ENCODE measurements at places on chromosomes 4 and X.

- no peak for DNase-seq
Measured at GRCh38 chrX:134020910-134021309, 35.5 kb upstream of the GPC3 start.

GRCh38 chrX:71637848-71638247 lies 19.5 kb upstream of the CXCR3 start:
- DNase-seq: no peak

- no peak for DNase-seq
Measured at GRCh38 chrX:39721566-39722279, 376.0 kb downstream of the BCOR start.

- DNase-seq: no peak
Measured at GRCh38 chrX:134544135-134544512, 84.2 kb downstream of the HPRT1 start.

- no peak for DNase-seq
Measured at GRCh38 chrX:110743679-110744340, 51.8 kb downstream of the CHRDL1 start.

DNA sequence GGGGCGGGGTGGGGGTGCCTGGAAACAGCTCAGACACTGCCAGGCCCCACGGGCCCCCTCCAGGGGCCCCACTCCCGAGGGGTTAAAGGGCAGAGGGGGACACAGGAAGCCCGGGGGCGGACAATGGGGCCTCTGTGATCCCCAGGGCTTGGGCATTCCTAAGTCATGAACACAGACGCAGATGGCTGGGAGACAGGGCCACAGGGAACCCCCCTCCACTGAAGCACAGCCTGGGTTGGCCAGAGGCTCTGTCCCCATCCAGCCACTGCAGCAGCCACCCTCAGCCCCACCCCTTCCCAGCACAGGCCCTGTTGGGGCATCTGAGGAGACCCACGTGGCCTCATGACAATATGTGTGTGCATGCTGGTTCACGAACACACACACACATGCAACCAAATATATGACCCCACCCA lies 3.9 kb downstream of the L1CAM start:
- peak; percentile 41 for DNase-seq

DNA sequence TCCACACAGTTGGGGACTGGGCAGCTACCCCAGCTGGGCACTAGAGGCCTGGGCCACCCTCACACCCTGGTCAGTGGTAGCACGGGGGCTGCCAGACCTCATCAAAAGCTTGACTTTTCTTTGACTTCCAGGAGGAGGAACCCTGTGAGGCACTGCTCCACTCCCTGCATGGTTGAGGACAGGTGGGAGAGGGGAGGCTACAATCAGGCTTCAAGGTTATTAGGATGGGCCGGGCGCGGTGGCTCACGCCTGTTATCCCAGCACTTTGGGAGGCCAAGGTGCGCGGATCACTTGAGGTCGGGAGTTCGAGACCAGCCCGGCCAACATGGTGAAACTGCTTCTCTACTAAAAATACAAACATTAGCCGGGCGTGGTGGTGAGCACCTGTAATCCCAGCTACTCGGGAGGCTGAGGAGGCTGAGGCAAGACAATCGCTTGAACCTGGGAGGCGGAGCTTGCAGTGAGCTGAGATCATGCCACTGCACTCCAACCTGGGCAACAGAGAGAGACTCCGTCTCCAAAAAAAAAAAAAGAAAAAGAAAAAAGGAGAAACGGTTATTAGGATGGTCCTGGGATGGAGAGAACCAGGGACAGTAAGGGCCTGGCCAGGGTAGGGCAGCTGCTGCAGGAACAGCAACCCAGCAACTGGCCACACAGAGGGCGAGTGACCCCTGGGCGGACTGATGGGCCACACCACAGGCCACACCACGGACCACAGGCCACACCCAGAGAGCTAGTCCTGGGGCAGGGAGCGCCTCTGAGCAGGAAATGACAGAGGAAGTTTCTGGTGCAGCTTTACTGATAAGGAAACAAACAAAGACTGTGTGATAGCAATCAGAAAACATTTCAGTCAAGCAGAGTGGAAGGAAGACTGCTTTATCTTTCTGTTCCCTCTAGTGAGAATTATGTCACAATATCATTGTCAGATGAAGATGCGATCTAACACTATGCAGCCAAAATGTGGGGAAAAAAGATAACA lies 20.5 kb upstream of the OPN1LW start:
- no peak for DNase-seq

DNA sequence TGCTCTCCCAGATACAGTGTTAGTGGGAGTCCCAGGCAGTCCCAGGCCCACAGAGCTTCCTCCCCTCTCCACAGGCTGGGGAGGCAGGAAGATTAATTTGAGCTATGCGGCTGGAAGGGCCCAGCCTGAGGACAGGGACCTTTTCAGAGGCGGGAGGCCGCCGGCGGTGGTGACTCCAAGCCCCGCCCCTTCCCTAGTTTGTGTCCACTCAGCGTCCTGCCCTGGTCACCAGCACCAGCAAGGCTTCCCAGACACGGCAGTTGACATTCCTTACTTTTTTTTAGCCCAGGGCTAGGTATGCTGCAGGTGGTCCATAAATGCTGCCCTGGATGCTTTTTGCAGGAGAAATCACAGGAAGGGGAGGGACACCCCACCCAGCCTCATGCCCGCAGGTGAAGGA lies 67.7 kb upstream of the LRPAP1 start:
- no peak for DNase-seq

DNA sequence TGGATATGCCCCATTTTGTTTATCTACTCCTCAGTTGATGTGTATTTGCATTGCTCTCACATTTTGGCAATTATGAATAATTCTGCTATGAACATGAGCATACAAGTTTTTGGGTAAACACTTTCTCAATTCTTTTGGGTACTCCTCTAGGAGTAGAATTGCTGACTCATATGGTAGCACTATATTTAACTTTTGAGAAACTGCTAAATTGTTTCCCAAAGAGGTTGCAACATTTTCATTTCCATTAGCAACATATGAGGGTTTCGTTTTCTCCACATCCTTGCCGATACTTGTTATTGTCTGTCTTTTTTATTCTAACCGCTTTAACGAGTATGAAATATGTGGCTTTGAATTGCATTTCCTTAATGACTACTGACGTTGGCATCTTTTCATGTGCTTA lies 185.4 kb downstream of the TSPAN5 start:
- DNase-seq: no peak

DNA sequence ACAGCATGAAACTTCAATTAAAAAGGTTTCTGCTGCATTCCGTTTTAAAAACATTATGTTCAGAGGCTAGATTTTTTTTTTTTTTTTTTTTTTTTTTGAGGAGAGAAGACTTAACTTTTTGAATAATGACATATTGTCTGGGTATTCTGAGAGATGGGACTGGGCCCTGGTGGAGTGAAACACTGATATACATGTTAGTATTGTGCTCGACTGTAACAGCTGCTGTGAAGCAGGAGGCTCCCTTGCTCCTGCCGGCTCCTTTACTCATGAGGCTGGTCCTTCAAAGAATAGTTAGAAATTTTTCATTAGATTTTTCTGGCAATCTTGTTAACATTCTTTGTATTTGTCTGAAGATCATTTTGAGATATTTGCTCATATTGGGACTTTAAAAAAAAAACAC lies 73.3 kb downstream of the TMEM131L start:
- DNase-seq: no peak

GRCh38 chrX:16828124-16828908 lies 41.8 kb downstream of the RBBP7 start:
- no peak for DNase-seq

- no peak for DNase-seq
Measured at GRCh38 chr4:181579486-181579885, 663.7 kb upstream of the TENM3 start.

GRCh38 chrX:155115174-155115819 lies 44.0 kb downstream of the BRCC3 start:
- no peak for DNase-seq

DNA sequence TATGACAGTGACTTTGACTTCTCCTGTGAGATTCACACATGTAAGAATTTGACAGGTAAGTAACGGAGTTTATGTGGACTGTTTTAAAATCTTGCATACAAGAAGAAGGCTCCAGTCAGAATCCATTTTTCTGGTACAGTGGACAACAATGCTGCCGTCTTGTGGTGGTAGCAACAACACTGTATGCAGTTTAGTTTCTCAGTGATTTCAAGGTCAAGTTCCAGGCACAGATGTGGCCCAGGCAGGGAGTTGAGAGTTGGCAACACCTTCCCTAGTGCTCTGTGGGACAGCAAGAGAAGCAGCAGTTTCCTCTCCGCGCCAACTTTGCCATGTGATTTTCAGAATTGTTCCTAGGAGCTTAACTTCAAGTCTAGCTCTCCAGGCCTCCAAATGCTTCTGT lies 56.0 kb upstream of the STPG2 start:
- no peak for DNase-seq

GRCh38 chr4:177555007-177555574 lies 112.9 kb upstream of the AGA start:
- DNase-seq: no peak

- no peak for DNase-seq
Measured at GRCh38 chr4:73308286-73308685, 49.7 kb upstream of the ANKRD17 start.

- DNase-seq: no peak
Measured at GRCh38 chrX:100931925-100932285, 3.2 kb upstream of the XKRX start.

- DNase-seq: no peak
Measured at GRCh38 chr4:128393101-128393704, 105.6 kb upstream of the PGRMC2 start.

GRCh38 chr4:88219099-88219498 lies 60.7 kb upstream of the ABCG2 start:
- DNase-seq: no peak

- DNase-seq: no peak
Measured at GRCh38 chr4:173365359-173365996, 5.3 kb upstream of the SAP30 start.

DNA sequence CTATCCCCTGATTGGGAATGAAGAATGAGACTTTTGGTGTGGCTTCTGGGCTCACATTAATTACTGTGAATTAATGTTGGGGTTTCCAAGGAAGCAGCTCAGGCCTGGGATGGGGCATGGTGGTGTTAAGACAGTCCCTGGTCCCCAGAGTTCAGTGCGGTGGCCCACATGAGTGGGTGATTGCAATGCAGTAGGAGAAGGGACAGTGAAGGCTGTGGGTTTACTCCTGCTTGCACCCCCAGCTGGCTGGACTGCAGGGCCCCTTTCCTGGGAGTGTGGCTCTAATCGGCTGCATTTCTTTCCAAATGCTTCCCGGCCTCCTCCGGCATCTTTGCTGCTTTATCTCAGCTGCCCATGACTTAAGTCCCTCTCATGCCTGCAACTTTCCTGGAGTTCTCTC lies 28.2 kb upstream of the GPR78 start:
- no peak for DNase-seq

DNA sequence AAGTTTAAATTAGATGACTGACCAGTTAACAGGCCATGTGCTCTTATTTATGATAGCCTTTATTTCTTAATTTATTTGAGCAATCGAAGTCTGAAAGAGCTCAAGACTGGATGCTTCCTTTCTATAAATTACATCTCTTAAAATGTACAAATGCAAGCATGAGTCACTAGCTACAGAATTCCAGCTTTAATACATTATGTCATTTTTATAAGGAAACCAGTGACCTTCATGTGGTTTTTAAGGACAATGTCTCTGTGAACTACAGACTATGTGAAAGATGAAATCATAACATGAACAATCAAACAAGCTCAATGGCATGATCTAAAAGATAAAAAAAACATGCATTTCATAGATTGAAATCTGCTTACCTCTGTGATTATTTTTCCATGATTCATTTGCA lies 15.4 kb downstream of the HTR2C start:
- DNase-seq: no peak

DNA sequence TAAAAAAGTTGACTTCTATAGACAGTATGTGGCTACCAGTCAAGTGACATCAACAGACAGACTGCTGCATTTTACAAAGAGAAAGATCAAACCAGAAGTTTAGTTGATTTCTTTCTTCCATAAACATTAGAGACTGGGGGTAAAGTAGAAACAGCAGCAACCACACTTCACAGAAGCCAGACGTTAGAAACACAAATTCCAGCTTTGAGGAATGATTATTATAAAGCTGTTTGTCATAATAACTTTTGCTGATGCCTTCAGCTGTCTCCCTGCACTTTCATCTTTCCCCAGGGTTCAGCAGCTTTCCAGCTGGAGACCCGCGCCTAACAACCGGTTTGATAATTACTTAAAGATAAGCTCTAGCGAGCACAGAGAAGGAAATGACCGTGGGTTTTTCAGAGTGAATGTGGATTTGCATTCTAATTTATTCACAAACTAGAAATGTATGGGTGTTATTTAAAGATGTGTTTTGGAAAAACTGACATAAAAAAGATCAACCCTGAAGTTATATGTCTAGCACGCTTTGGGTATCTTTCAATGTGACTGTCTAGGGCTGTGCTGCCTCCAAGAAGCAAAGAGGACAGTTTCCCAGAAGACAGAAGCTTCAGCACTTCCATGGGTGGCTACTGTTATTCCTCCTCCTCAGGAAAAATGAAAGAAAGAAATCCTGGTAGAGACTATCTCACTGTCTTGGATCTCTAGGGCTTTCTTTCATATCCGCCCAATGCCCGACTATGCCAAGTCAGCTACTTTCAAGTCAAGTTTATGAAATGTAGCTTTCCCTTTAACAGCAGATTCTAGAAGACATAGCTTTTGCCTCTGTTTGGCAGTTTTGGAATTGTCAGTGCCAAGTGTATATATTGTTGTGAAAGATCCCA lies 15.0 kb upstream of the ENAM start:
- no peak for DNase-seq

DNA sequence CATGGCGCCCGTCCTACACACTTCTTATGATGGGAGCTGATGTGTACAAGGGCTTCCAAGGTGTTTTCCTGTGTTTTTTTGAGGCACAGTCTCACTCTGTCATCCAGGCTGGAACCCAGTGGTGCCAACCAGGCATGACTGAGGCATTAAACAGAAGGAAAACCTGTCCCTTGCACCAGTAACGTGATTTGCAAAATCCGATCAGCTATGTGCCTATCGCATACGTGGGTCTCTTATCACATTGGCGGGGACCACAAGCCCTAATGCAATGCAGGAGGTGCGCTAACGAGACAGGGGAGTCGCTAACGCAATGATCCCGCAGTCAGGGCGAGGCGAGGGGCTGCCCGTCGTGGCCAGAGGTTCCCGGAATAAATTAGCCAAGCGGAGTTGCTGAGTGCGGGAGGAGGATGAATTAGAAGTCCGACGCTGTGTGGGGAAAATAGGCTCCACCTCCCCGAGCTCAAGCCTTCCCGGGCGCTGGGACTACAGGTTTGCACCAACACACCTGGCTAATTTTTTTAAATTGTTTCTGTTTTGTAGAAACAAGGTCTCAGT lies 162.7 kb downstream of the SHOX start:
- no peak for DNase-seq

GRCh38 chr4:142955501-142955900 lies 109.4 kb upstream of the INPP4B start:
- no peak for DNase-seq

DNA sequence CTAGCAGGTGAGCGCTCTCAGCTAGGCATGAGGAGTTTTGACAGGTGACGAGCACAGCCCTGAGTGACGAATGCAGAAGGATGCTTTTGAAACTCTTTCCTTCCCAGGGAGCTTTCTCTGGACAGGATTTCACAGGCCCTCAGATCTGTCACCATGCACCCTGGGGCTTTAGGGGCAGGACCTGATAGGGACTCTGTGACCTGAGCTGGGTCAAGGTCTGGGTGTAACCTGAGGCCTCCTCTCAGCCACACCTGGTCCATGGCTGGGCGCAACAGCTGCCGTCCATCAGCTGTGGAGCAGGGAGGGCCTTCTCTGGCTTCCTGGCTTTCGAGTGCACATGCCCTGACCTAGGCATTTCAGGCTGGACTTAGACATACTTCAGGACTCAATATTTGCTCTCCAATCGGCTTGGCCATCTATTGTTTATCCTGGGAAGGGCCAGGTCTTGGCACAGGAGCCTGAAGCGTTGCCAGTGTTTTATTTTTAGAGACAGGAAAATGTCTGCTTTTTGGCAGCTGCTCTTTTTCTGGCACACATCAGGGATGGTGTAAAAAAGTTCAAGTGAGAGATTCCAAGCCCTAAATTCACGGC lies 56.4 kb downstream of the C4orf51 start:
- DNase-seq: no peak

All from T1000 (cell line).